Aorta (tissue), 5 donors: ENCODE measurements at places on chromosomes 16 and 17. TPM values are rescaled to one million over a fixed set of nuclear protein-coding genes. Genes with fewer than 3 reads are reported as not detected.
A peak's percentile ranks its signal among the peaks of the same experiment; 100 is the strongest.

Gene ATP1B2
- total RNA-seq = 2.0 TPM

Gene NAGS
- 1.3 TPM for total RNA-seq

DNA sequence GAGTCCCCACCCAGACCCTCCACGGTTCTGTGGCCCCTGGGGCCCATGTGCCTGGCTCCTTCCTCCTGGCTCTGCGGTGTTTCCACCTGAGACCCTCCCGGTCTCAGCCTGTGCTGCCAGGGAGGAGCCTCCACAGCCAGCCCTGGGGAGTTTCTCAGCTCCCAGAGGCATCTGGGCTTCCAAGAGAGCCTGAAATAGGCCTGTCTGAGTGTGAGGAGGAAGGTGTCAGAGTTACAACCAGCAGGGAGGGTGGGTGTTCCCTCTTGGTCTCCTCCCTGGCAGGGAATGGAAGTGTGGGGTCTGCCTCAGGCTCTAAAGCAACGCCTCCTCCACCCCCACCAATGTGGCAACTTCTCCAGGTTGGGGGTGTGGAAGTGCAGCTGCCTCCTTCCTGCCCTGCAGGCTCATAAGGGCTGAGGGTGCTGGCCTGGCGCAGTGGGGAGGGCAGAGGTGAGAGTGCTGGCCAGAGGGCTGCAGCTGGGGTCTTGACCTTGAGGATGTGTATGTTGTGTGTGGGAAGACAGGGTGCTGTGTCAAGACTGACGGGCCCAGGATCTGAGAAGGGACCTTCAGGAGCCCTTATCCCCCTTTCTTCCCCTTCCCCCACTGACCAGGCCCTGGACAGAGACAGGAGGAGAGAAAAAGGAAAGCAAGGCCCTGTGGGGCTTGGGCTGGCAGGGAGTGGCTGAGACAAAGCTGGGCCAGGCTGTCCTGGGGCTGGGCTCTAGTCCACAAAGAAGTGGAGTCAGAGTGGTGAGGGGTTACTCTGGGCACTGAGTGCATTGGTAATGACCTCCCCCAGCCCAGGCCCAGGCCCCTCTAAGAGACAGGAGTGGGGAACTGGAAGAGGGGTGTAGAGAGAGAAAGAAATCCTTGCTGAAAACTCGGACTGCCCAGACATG, 2.4 kb downstream of the CYGB start:
- H3K4me1 ChIP-seq = no peaks in the 10 kb centered on the region
- H3K36me3 ChIP-seq = no peaks in the 10 kb centered on the region
- no peak overlapping the region for H3K4me3 ChIP-seq
- H3K27me3 ChIP-seq = no peaks in the 10 kb centered on the region
- H3K27ac ChIP-seq = no peak overlapping the region
- DNase-seq = peak; percentile 68

DNA sequence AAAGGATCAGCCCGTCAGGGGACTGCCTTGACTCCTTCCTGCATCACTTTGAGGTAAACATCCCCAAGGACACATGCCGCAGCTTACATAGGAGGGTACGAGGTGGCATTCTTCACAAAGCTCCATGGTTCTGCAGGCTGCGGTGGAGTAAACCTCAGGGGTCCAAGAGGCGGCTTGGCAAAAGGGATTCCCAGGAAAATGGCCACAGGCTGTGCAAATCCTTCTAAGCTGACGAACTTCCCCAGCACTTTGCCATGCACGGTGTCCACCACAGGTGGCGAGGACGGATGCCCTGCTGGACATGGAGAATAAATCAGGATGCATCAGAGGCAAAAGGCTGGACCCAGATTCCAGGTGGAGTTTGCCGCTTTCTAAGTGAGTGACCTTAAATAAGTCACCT, 4.2 kb downstream of the CES1 start:
- no peaks in the 10 kb centered on the region for H3K4me1 ChIP-seq
- H3K27me3 ChIP-seq = no peaks in the 10 kb centered on the region
- H3K36me3 ChIP-seq = no peaks in the 10 kb centered on the region
- no peak overlapping the region for H3K27ac ChIP-seq
- no peak for DNase-seq

- no peaks in the 10 kb centered on the region for H3K27me3 ChIP-seq
- H3K4me3 ChIP-seq = no peak overlapping the region
- no peak for DNase-seq
- H3K4me1 ChIP-seq = no peaks in the 10 kb centered on the region
Observed at GRCh38 chr17:4594931-4595684, 10.8 kb downstream of the SMTNL2 start.

DNA sequence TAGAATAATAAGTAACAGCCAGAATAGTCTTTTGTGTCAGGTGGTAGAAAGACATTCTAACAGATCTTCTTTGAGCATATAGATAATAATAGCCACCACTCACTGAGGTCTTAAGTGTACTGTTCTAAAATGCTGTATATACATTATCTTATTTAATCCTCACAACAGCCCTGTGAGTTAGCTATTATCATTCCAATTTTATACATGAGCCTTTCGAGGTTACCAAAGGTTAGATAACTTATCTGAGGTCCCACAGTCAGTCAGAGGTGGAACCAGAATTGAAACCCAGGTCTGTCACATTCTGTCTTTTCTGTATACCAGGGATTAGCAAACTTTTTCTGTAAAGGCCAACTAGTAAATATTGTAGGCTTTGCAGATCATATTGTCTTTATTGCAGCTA, 23.2 kb downstream of the REXO5 start:
- no peaks in the 10 kb centered on the region for H3K4me1 ChIP-seq
- H3K36me3 ChIP-seq = no peaks in the 10 kb centered on the region
- no peaks in the 10 kb centered on the region for H3K27me3 ChIP-seq
- no peak for DNase-seq

DNA sequence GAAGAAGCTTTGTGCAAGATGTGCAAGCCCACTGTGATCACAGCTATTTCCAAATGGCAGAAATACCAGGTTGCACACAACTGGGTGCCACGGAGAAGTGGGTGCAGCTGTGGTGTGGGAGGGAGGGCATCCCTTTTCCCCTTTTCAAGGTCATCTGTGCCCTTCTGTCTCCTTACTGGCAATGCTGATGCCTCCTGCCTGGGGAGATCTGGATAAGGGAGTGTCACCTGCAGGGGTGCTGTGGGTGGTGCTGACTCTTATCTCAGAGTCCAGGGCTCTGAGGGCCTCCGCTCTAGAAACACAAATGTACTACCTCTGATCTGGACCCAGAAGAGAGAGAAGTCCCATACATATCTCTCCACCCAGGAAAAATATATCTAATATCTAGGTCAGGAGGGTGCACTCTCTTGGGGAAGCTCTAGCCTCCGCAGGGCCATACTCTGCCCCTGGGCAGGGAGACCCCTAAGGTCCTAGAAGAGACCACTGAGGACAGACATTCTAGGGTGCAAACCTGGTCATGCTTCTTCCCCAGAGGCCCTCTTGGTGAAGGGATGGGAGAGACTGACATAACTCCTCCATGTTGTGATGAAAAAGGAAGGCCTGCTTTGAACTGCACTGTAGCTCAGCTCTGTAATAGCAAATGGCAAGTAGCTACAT, 18.5 kb downstream of the NPRL3 start:
- H3K27me3 ChIP-seq = no peaks in the 10 kb centered on the region
- DNase-seq = no peak
- H3K27ac ChIP-seq = no peak overlapping the region
- H3K36me3 ChIP-seq = no peaks in the 10 kb centered on the region
- H3K4me3 ChIP-seq = no peak overlapping the region
- no peaks in the 10 kb centered on the region for H3K4me1 ChIP-seq
